ENCODE measurements at places on chromosomes 4 and X.

DNA sequence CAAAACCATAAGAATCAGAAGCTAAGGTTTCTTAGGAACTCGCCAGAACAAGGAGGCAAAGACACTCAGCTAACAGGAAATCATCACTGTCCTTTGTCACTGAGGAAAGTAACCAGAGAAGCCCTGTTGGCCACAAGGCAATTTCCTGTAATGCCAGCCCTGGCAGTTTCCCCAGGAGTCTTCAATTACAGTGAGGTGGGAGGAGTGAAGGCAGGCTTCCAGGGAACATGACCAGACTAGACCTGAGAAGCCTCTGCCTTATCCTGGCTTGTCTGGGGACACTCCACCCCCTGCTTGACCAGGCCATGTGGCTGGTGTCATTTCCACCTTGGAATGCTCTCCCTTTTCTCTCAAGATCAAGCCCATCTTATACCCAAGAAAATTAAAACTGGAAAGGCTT, 125.3 kb downstream of the COL4A6 start:
- no peak for DNase-seq

DNA sequence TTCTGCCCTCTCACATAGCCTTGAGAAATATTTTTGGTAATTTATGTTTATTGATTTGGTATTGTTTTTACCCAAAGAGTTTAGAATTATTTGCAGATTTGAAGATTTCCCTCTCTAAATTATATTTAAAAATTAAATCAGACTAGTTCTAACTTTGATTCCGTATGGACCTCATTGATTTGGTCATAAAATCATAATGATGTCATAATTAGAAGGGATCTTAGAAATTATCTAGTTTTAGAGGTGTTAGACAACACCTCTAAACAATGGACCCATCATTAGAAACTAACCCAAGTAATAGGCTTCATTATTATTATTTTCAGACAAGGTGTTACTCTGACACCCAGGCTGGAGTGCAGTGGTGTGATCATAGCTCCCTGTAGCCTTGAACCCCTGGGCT, 24.1 kb downstream of the DLG3 start:
- no peak for DNase-seq

GRCh38 chrX:15989716-15990115, 133.6 kb upstream of the GRPR start:
- no peak for DNase-seq

- DNase-seq, result no peak
Observed at GRCh38 chrX:129145840-129146272, 377.4 kb downstream of the SMARCA1 start.

DNA sequence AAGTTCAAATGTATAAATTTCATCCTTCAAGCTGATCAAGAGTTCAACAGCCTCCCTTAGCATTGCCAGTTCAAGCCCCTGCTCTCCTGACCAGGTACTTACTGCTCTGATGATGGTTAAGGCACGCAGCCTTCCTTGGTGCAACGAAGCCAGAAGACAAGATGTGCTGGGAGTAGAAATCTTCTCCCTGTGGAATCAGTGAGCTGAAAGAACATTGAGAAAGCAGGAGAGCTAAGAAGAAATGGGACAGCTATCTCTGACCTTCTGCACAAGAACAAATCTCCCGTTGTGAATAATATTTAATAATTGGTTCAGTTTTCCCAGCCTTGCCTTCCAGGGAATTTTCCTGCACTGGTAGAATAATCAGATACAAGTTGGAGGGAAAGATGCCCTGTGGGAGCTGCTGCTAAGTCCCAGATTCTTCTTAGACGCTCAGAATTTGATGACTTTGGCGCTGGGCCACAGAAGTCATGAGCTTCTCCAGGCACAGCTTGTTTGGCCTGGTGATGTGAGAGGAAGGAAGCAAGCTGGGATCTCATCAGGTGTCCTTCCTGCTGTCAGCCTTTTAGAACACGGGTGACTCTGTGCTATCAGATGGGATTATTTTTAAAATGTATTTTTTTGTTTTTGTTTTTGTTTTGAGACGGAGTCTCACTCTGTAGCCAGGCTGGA, 77.8 kb downstream of the CD38 start:
- no peak for DNase-seq

- DNase-seq, result no peak
Observed at GRCh38 chrX:141669689-141670088, 28.9 kb downstream of the SPANXD start.

DNA sequence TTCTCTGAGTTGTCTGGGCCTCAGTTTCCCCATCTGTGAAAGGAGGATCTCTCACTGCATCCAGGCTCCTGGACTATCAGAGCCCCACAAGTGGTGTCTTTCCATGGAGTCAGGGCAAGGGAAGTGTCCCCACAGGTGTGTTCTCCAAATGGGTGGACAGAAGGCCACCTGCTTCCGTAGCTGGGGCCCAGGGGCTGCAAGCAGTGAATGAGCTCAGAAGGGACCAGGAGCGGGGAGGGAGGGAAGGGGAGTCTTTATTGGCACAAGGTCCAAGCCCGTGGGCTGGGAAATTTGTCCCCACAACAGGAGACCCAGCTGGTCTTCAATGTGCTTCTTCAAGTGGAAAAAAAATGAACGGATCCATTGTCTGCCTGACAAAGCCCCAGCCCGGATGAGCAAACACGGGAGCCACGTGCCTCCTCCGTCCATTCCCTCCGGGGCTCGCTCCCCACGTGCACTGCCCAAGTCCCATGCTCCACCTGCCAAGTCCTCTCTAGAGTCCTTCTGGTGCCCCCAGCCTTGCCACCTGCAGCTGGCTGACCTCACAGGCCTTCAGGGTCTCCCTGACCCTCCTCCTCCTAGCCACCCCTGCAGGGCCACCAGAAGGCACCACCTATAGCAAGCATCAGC, 72.0 kb downstream of the JAKMIP1 start:
- DNase-seq, result peak; percentile 54

DNA sequence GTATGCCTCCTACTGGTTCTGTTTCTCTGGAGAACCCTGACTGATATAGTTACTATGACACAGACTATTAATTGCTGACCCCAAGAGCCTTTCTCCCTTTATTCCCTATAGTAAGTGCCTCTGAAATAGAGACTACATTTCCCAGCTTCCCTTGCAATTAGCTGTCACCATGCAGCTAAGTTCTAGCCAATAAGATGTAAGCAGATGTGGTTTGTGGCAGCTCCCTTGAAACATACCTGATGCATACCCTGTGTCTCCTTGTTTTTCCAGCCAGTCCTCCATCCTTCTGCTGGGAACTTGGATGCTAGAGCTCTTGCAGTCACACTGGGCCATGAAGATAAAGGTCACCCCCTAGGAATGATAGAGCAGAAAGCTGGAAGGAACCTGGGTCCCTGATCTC, 9.7 kb upstream of the TMEM165 start:
- no peak for DNase-seq

DNA sequence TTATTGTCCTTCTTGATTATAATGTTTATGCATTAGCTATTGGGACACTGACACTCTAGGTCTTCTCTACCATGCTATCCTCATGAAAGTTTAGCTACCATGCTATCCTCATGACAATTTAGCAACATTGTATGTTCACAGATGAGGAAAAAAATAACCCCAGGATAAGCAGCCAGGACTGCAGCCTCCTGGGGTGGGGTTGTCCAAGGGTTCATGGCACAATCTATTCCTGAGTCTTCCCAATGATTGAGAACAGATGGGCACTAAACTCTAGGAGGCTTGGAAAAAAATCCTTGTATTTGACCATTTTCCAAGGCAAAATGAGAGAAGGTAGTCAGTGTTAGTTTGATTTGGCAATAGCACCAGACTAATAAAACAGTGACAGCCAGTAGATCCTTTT, 619.8 kb upstream of the LCORL start:
- DNase-seq, result no peak

DNA sequence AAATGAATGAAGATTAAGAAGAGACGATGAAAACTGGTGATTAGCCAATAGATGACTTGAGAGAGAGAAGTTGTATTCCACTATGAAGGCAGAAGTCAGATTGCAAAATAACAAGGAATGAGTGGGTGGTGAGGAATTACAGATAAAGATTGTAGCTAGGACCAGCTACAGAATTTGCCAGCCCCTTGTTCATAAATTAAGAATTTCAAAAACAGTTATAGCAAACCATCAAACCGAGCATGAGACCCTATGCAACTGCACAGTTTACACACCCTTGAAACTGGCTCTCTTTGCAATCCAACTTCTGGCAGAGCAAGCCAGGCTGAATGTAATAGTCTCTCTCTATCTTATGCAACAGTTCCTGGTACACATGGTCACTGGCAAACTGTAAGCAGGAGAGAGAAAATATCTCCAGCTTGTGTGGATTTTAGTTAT, 35.2 kb downstream of the STAP1 start:
- DNase-seq, result no peak

GRCh38 chr4:17376205-17376604, 135.7 kb downstream of the QDPR start:
- no peak for DNase-seq

DNA sequence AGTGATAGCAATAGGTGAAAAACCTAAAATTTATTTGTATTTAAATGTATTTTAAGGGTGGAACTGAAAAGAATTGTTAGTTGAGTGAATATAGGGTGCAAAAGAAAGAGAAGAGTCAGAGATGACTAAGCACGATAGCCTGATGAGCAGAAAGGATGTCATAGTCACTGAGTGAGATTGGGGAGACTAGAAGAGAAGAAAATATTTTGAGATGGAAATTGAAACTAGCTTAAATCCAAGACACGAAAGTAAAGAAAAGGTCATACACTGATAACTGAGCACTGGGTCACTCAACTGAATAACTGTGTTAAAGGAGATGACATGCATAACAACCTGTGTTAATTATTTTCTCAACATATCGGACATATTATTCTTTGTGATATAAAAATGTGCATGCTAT, 55.5 kb downstream of the SPANXN4 start:
- DNase-seq, result no peak

GRCh38 chrX:77167993-77168392, 279.2 kb upstream of the FGF16 start:
- no peak for DNase-seq

DNA sequence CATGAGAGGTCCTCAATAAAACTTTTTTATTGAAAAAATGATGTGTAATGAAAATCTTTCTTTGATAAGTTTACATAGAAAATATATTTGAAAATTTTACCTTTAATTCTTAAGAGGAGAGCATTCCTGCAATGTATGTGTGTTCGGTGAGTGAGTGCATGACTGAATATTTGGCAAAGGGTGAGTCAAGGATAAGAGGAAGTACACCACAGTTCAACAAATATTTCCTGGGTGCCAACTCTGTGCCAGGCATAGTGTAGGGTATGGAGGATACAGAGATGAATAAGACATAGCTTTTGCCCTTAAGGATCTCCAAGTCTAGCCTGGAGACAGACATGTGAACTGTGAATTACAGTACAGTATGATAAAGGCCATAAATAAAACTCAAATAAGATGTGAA, 84.7 kb upstream of the GPR101 start:
- no peak for DNase-seq

DNA sequence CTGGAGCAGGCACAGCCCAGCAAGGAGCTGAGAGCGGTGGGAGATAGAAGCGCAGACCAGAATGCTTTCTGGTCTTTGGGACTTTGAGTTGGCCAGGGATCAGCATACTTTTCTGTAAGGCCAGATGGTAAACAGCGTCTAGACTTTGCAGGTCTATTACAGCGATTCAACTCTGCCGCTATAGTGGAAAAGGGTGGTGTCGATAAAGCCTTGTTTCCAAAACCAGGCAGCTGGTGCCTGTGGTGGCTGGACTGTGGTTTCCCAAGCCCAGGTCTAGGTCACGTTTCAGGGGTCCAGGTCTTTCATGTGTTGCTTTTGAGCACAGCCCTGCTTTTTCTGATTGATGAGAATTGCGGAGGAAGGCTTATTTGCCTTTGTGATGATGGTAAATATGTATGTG, 40.1 kb downstream of the HTT-AS start:
- DNase-seq, result no peak

- DNase-seq, result no peak
Observed at GRCh38 chr4:101806914-101807313, 16.4 kb downstream of the BANK1 start.

Measured in neuronal stem cell (in vitro differentiated cells).